Heart left ventricle (tissue), 16 donors: ENCODE measurements at places on chromosomes 2 and 18. TPM values are rescaled to one million over a fixed set of nuclear protein-coding genes. Genes with fewer than 3 reads are reported as not detected.

DNA sequence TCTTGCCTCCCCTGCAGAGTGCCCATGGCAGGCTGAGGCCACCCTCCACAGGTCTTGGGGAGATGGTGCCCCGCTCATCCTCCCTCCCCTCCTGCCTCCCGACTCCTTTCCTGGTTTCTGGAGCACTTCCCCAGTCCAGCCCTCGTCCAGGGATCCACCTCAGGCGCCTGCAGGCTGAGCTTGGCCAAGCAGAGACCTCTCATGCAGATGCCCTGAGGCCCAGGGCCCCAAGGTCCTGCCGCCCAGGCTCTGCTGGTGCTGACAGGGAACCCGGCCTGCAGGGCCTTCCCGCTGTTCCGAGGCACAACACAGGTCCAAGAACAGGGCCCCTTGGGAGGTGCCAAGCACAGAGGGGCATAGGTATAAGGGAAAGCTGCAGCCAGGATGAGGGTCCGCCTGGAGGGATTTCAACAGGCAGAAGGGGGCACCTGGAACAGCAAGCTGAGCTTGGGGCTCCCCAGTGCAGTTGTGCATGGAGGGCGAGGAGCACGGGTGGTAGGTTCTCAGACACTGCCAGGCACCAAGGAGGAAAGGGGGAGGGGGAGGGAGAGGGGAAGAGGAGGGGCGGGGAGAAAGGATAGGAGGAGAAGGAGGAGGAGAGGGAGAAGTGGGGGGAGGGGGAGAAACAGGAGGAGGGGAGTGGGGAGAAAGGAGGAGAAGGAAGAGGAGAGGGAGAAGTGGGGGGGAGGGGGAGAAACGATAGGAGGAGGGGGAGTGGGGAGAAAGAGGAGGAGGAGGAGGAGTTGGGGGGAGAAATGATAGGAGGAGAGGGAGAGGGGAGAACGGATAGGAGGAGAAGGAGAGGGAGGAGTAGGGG lies 1.2 kb upstream of the ANO7 start:
- DNase-seq: no peak

DNA sequence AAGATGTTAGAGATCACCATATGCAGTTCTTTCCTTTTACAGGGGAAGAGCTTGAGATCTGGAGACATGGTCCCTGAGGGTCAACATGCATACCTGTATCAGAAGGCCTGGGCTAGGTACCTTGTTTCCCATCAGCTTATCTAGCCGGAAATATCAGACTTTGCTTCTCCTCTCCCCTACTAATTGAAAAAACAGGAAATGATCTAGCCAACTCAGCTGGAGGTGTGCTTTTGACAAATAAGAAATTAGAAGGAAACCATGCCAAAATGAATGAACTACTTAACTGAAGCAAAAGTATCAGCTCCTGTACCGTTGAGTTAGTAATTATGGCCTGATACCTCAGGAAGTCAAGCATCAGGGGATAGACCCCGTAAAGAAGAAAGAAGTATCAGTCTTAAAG lies 20.4 kb downstream of the PKP4 start:
- no peak for DNase-seq

- no peak for DNase-seq
These were observed 33.9 kb upstream of the GALNT3 start for GRCh38 chr2:165827921-165828276.

Gene CPLX4
- not detected for polyA plus RNA-seq

- no peak for DNase-seq
These were observed 43.3 kb upstream of the CYP20A1 start for GRCh38 chr2:203195331-203196036.

Gene GALNT13
- 0.14 TPM for polyA plus RNA-seq

DNA sequence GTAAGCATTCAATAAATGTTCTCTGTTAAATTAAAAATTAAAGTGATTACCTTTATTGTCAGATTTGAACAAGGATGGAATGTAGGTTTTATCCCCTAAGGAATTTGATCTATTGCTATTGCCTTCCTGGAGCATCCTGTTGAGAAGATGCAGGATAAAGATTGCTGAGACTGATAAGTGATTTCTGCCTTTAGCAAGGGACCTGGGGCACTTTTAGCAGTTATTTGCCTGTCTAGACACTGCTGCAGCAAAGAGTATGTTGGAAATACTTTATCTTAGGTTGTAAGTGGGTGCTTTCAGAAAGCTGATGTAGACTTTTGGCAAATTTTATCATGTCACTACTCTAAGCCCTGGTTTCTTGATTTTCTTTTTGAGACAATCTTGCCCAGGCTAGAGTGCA lies 69.5 kb downstream of the FAM117B start:
- DNase-seq: no peak

Gene FN1
- polyA plus RNA-seq: 527 TPM

Gene SLC23A3
- 0.84 TPM for polyA plus RNA-seq

GRCh38 chr2:190930411-190930810 lies 49.8 kb downstream of the GLS start:
- DNase-seq: no peak

Gene CYP27C1
- polyA plus RNA-seq: not detected

Gene LAMA3
- polyA plus RNA-seq: 1.3 TPM

- no peak for DNase-seq
These were observed 143.6 kb downstream of the CCDC148 start for GRCh38 chr2:158312981-158313380.

- no peak for DNase-seq
These were observed 191.4 kb downstream of the RBM43 start for GRCh38 chr2:151070253-151070652.

DNA sequence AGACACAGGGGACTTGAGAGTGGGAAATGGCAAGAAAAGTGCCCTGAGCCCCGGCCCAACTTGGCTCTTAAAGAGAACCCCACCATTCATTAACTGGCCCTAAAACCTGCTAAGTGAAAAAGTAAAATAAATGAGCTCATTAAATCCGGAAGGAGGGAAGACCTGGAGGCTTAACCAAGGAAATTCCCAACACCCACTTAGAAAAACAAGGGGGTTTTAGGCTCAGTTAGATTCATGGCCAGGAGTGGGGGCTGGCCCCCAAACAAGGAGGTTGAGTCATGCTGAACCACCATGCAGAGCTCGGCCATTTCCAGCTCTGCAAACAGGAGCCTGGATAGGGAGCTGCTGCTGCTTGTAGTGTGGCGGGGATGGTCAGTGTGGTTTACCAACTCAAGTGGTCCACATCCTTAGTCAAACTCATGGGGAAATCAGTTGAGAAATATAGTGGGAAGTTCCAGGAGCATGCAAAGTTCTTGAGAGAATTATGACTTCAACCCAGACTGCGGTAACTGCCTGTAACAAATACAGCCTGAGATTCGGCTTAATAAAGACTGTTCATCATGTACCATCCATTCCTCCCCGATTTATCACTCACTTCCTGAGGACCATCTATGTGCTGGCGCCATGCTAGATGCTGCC lies 39.7 kb upstream of the MRPL19 start:
- DNase-seq: no peak

Gene KLHL41
- polyA plus RNA-seq: 48.4 TPM

Gene TMEM200C
- 3.4 TPM for polyA plus RNA-seq

DNA sequence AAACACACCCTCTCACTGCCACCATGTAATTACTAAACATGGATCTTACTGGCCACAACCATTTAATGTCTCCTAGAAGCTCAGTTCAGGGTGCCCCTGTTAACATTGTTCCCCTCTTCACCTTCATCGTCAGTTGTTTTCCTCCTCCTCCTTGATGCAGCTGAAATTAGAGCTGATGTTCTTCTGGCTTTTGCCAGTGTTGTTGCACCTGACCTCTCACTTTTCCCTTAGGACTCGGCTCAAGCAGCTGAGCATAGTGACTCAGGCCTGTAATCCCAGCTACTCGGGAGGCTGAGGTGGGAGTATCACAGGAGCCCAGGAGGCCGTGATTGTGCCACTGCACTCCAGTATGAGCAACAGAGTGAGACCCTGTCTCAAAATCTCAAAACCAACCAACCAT lies 70.8 kb downstream of the ACSL3 start:
- DNase-seq: no peak

DNA sequence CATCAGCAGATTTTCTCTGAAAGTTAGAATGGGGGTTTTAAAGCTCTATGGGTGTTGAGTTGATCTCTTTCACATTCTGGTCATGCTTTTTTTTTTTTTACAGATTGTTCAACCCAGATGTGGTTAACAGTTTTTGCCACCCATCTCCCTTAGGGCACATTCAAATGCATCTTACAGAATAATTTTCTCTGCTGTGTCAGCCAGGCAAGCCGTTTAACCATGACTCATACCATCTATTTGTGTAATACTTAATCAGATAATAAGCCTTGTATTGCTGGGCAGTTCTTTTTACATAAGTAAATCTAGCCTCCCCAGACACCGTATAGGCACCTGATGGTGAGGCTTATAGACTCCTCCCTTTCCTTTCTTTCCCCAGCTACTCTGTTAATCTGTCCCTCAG lies 62.0 kb downstream of the TGIF1 start:
- DNase-seq: no peak

- DNase-seq: no peak
These were observed 90.5 kb downstream of the INHBB start for GRCh38 chr2:120436460-120436739.

GRCh38 chr18:31101183-31102024 lies 817 bp downstream of the DSC2 start:
- DNase-seq: peak; percentile 90

DNA sequence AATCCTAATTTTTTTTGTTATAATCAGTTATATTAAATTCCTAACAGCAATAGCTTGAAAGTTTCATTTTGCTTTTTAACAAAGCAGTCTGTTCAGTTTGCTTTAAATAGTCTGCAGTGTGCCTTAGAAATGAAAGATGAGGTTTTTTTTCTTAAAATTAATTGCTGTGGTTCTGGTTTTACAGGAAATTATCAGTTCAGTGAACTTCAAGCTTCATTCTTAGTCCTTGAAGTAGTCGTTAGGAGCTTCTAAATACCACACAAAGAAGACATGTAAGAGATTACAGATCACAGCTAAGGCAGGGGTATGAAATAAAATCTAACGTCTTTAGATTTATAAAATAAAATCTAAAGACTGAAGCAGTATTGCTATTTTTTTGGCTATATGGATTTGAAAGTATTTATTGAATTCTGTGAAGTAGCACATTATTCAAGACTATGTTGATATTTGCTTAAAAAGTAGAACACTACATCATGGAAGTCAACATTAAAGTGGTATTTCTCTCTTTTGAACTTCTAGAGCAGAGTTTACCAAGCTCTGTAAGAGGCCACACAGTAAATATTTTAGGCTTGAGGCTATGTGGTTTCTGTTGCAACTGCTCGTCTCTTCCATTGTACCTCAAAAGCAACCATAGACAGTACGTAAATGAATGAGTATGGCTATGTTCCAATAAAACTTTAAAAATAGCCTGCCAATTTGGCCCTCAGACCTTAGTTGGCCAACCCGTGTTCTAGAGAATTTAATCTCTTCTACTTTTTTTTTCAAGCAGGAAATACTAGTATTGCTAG lies 81.5 kb upstream of the STON1 start:
- no peak for DNase-seq

Gene SOWAHC
- 0.91 TPM for polyA plus RNA-seq

GRCh38 chr18:50654658-50655550 lies 95.0 kb downstream of the MAPK4 start:
- DNase-seq: no peak

DNA sequence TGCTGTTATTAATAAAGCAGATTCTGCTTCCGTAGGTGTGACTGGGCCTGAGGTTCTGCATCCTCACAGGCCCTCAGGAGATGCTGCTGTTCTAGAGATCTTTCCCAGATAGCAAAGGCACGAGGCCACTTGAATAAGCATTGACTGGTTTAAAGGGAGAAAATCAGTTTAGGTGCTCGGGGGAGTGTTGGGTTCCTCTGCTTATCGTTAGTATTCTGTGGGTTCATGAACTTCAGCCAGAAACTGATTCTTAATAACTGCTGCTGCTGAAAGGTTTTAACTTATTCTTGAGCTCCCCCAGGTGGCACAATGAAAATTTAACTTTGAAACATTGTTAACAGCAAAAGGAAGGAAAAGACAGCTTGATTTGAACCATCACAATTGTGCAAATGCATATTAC lies 56.9 kb downstream of the ITGA6 start:
- no peak for DNase-seq

GRCh38 chr2:108575132-108575966 lies 41.1 kb downstream of the LIMS1 start:
- DNase-seq: no peak

GRCh38 chr2:36528274-36528673 lies 69.7 kb downstream of the FEZ2 start:
- no peak for DNase-seq

GRCh38 chr2:238278626-238279323 lies 9.6 kb downstream of the PER2 start:
- DNase-seq: peak; percentile 10

Gene SPDYA
- polyA plus RNA-seq: 0.11 TPM
